ENCODE measurements at places on chromosomes 3 and 15.

DNA sequence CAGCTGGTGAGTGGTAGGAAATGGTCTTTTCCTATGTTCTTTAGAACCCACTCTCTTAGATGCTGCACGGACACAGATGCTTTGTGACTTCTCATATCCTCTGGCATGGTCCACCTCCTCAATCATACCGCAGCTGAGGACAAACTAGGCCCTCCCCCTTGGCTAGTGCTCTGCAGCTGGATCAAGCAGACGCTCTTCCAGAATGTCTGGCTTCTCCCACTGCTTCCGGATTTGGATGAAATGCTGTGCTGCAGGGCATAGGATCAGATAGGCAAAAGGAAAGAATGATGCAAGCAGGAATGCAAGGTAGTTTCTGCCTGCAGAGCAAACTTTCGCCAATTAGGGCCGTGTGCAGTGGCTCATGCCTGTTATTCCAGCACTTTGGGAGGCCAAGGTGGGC lies 75.7 kb upstream of the SLC4A7 start:
- peak; percentile 53 for DNase-seq

DNA sequence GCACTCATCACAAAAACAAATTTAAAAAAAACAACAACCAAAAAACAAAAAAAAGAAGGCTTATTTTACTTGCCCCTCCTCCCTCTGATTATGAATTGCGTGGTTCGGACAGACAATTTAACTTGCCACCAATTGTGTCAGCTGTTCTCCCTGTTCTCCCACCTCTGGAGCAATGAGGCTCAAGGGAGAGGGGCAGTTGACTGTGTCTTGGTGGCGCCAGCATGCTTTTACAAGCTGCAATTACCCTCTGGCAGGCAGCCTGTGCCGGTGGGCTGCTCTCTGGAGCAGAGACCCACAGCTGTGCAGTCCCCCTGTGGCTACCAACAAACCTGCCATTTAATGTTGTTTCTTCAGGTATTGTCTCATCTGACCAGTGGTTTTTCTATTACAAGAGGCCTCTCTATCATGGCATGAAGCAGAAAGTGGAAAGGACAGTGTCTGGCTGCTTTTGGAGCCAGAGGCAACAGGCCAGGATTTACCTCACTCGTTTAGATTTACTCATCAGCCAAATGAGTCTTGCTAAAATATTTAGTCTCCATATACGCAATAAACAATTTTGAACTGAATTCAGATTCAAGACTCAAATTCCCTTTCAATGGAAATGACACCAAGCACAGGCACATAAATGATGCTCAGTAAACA lies 192.0 kb upstream of the TPRG1 start:
- no peak for DNase-seq

- DNase-seq = no peak
Observed at GRCh38 chr15:44029003-44029402, 166.1 kb downstream of the FRMD5 start.

DNA sequence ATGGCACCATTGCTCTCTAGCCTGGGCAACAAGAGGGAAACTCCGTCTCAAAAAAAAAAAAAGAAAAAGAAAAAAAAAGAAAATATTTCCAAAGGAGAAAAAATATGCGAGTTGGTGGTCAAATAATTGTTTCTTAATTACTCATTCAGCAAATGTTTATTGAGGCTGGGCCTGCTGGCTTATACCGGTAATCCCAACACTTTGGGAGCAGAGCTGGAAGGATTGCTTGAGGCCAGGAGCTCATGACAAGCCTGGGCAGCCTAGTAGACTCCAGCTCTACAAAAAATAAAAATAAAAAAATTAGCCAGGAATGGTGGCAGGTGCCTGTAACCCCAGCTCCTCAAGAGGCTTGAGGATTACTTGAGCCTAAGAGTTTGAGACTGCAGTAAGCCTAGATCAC lies 4.1 kb downstream of the KNL1 start:
- no peak for DNase-seq

DNA sequence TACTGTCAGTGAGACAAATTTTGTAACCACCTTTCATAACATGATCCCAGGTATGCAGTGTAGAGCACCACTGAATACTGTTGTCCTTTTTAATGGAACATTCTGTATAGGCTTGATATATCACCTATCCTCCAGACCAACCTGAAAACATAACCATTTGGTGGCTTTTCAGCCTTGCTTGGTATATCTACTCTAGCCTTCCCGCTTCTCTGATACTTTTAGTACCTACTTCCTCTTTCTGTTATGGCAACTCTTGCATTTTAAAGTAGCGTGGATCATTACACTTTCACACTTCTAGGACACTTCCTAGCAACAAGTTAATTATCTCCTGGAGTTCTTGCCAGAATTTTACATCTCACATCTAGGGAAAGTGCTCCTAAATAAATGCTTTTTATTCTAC lies 226.6 kb upstream of the ROBO1 start:
- DNase-seq = no peak

- no peak for DNase-seq
Observed at GRCh38 chr15:90742087-90742486, 24.9 kb downstream of the BLM start.

GRCh38 chr15:25058080-25058785 lies 103.4 kb downstream of the SNRPN start:
- DNase-seq = no peak

- no peak for DNase-seq
Observed at GRCh38 chr15:62798536-62798935, 244.0 kb upstream of the TPM1 start.

GRCh38 chr3:57980416-57980815 lies 27.8 kb upstream of the FLNB start:
- DNase-seq = no peak

DNA sequence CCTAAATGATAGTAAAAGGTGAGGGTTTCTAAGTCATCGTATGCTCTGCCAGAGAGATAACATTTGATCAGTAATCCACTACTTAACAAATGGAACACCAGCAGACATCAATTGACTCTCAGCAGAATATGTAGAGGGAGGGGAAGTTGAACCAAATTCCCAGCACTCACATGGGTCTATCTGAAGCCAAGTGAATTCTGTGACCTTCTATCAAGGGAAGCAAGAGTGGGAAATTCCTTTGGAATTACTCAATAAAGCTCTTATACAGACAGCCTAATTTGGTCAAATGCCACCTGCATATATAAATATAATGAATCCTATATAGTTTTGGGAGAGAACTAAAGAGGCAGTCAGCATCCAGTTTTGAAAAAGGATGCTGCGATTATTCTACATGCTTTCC lies 15.8 kb upstream of the KCNMB2 start:
- no peak for DNase-seq

DNA sequence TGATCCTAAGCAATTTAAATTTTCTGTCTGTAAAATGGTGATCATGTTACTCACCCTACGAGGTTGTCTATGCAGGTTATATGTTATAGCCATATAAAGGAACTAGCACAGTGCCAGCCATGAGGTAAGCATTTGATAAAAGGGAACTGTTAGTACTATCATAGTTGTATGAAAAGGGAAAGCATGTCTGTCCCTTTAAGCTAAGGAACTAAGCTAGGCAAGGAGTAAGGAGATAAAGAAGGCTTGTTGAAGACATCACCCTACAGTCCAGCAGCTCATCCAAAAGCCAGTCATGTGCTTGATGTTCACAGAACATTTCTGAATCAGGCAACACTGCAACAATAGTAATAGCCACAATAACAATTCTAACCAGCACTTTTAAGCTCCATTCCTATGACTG lies 243.9 kb downstream of the ZBTB20 start:
- DNase-seq = no peak

GRCh38 chr3:132352556-132353143 lies 35.4 kb downstream of the ACP3 start:
- peak; percentile 29 for DNase-seq

GRCh38 chr3:170724599-170725280 lies 138.9 kb upstream of the SLC7A14 start:
- peak; percentile 77 for DNase-seq

DNA sequence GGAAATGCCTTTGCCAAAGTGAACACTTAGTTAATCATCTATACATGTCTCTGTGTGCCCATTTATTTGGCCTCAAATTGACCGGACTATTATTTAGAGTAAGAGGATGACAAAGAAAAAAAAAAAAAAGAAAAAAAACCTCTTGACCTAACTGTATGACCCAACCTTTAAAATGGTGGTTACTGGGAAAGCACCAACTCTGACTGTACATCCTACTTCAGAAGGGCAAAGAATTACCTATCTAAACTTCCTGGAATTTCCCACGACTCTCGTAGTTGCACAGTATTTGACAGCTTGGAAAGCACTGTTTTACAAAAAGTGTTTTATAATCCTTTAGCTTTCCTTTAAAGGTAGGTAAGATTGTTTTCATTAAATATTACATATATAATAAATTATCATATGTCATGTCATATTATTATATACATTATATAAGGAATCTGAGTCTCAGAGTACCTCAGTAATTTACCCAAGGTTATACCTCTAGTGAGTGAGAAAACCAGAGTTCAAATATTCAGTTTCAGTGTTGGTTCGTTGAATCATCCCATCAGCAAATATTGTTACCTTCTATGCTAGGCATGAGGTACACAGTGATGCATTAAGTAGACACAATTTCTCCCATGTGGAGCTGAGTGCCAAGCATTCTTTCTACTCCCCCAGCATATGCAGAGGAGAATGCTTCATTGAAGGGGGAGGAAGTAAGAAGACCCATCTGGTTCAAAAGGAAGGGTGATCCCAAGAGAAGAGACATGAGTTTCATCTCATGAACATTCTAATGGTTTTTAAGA lies 5.0 kb downstream of the BCL2A1 start:
- no peak for DNase-seq

DNA sequence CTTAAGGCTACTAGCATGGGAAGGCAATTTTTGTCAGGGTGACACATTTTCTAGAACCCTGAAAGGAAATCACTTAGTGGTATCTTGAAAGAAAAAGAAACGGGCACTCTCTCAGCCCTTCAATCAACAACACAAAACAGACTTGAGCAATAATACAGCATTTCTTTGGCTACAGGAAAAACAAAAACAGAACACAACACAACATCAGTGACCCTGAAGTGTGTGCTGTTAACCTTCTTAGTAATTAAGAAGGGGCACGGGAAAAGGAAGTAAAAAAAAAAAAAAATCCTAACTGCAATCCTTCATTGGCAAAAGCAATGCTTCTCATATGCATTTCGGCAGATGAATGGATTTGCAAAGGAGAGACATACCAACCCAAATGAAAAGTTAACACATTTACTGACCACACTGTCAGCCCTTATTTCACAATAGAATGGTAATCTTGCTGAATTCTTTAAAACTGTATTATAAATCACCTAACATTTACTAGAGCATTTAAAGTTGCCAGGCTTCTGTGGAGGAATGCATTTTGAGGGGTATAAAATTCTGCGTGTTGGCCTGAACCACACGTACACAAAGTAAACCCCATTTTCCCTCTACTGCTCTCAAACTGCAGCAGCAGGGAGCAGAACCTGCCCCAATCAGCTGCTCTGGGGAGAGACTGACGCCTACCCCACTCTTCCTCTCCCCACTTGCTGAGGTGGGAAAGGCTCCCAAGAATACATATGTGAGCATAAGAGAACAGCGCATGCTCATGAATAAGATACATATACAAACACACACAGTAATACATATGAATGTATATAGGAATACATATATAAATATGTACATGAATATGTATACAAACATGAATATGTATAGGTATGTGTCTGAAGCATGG lies 198.5 kb downstream of the FOXP1 start:
- DNase-seq = peak; percentile 28

DNA sequence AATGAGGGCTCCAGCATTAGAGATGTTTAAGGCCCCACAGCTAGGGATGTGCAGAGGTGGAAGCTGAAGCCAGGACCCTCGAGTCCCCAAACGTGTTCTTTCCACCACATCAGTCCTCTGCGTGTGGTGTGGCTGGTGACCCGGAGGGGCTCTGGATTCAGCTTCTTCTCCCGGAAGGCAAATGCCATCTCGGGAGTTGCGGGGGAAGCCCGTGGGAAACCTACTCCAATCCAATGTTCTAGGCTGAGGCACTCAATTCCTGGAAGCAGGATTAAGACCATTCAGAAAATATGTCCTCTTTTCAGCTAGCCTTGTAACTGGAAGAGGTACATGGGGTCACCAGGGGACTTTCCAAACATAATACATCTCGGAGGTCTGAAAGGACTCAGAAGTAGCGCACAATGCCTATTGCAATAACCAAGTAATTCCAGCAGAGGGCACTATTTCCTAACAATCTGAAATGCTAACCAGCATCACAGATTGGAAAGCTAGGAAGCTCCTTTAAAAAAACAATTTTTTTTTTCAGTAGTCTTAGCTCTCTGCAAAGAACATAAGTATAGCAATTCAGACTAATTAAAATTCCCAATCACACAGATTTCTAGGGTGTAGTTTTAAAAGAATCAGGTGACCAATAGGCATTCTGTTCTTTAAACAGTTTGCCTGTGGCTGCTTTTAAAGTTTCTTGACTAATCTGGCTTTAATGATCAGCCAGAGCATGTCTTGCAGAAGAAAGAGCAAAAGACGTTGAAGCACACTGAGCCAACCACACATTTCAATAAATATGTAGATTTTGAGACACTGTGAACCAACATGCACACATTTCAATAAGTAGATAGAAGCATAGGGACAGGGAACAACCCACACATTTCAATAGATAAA lies 36.1 kb downstream of the BNC1 start:
- peak; percentile 53 for DNase-seq

GRCh38 chr3:14125193-14126016 lies 553 bp downstream of the TMEM43 start:
- DNase-seq = peak; percentile 91

GRCh38 chr15:60477164-60477563 lies 1.8 kb downstream of the ICE2 start:
- DNase-seq = no peak

GRCh38 chr3:47016934-47017435 lies 37.5 kb downstream of the NBEAL2 start:
- DNase-seq = peak; percentile 54

DNA sequence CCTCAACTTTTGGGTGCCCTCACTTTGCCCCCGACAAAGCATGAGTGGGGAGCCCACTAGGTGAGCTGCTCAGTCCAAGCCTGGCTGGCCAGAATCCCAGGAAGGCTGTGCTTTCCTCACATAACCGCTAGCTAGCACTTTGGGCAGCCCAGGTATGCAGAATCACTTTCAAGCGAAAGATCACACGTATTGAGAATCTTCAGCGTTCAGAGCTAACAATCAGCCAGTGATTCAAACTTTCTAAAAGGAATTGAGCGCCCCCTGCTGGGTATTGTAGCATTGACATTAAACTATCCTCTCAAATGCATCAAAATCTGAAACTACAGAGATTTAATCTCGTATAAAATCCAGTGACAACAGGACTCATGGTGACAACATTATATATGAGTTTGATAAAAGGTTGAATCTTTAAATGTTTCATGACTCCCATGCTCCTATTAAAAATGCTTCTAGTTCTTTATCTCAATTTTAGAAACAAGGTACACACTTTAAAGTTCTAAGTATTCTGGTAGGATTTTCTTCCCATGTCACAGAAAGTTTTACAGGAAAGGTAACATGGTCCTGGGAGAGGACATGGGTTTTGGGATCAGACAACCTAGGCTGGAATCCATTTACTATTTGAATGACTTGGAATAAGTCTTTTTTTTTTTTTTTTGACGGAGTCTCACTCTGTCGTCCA lies 11.8 kb downstream of the ANAPC13 start:
- peak; percentile 76 for DNase-seq

- DNase-seq = no peak
Observed at GRCh38 chr3:174397848-174398247, 461.3 kb upstream of the NAALADL2 start.

Data from fibroblast of skin of left quadriceps (primary cell).